SW 1271 (cell line): ENCODE measurements at places on chromosomes 2 and 18.

- DNase-seq, result no peak
Measured at GRCh38 chr2:64350996-64351395, 103.0 kb upstream of the LGALSL start.

DNA sequence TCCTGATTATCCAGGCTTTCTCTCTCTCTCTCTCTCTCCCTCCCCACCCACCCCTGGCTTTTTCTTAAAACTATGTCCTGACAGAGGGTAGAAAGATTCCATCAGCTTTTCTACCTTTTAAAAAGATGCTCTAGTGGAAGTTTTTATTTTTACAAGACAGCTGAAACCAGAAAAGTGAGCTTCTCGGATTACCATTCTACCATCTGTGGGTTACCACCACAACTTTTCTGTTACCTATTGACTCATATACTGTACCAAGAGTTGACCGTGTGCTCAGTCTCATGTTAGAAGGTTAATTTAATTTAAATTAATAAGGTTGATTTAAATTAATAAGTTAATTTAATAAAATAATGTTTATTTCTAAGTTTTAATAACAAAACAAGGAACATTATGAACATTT, 137.6 kb downstream of the UPP2 start:
- DNase-seq, result no peak

GRCh38 chr18:2655954-2656236, 369 bp downstream of the SMCHD1 start:
- no peak for DNase-seq

- no peak for DNase-seq
Measured at GRCh38 chr2:219739066-219739465, 111.6 kb downstream of the SLC4A3 start.

GRCh38 chr2:191931329-191931728, 84.4 kb upstream of the CAVIN2 start:
- DNase-seq, result no peak

DNA sequence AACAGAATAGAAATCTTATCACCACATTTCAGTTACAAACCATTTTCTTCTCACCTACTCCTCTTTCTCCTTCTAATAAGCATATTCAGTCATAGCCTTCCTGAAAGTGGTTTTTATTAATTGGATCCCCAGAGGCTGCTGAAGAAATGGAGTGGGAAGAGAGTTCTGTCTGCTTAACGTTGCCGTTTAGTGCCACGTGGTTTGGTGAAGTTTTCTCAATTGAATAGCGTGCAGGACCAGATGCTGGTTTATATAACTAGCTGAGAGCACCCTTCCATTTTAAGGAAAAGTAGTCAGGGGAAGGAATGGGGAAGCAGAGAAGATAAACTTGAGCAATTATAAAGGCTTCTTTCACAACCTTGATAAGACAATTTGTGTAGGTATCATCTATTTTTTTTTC, 318.7 kb downstream of the PTH2R start:
- no peak for DNase-seq

- no peak for DNase-seq
Measured at GRCh38 chr2:184756885-184757284, 158.6 kb downstream of the ZNF804A start.
